Activated T-helper 1 cell treated with Interleukin-2 at 50 U/mL for 16 hours (primary cell): ENCODE measurements at places on chromosomes 7 and 10.

DNA sequence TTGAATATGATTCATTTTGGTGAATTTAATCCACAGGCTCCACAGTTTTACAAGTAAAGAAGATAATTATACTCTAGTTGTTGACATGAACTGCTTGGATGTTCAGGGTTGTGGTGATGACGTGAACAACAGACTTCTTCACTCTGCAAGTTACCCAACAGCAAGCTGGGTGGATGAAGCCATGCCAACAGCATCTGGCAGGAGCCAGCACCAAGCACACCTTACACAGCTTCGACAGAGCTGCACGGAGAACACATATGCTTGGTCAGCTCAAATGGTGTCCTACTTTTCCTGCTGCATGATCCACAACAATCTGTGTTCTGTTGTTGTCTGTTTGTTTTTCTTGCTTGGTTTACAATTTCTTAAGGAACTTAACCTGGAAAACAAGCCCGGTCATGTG lies 9.8 kb downstream of the NOD1 start:
- no peak for DNase-seq

- no peak for DNase-seq
Measured at GRCh38 chr7:147567043-147567442, 1023.5 kb upstream of the C7orf33 start.

DNA sequence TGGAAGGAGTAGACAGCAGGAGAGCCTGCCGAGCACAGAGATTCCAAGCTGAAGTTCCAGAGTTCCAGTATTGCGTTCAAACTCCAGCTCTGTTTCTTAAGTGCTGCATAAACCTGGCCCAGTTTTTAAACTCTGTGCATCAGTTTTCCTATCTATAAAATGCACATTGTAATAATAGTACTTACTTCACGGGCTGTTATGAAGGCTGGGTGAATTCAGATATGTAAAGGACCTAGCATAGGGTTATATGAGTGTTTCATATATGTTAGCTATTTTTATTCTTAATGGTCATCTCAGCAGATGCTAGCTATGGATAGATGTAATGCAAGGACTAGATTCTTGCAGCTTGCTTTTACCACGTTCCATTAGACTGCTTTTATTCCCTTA lies 293.1 kb upstream of the SEMA3C start:
- no peak for DNase-seq

DNA sequence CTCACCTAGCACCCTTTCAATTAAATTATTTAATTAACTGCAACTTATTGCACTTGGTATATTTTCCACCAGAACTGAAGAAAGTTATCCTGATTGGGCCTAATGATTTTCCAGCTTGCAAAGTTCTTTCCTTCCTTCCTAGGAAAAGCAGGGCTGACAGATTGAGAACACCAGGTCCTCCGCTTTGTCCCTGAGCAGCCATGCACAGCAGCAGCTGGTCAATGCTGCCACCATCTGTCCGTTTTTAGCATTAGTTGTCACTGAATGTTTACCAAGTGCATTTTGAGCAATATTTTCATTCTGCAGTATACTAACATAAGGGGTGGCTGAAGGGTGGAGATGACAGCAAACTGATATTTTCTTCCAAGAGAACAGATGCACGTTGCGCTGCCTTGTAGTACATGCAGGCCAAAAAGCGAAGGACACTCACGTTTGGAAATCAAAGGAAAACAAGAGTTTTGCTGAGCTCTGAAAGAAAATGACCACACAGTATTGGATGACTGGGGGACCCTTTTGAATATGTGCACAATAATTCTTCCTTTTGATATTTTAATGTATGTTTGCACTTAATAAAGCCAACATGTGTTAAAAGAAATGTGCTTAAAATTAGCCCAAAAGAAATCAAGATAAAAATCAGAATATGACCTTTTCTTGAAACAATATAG lies 248.8 kb upstream of the PTN start:
- DNase-seq: no peak

DNA sequence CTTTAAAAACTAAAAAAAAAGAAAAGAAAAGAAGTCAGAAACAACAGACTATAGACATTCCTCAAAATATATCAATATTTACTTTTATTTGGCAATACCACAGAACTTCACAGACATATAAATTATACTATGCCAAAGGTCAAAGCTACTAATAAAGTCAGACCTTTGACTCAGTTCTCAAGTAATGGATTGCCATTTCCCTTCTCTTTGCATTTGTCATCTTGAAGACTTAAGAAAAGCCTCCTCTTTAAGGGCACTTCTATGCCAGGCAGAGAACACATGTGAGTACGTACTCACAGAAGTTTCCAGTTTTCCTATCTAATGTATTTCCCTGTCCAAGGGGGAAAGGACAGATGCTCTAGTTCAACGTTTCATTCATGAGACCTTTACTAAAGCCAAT lies 37.6 kb downstream of the TNPO3 start:
- DNase-seq: no peak

DNA sequence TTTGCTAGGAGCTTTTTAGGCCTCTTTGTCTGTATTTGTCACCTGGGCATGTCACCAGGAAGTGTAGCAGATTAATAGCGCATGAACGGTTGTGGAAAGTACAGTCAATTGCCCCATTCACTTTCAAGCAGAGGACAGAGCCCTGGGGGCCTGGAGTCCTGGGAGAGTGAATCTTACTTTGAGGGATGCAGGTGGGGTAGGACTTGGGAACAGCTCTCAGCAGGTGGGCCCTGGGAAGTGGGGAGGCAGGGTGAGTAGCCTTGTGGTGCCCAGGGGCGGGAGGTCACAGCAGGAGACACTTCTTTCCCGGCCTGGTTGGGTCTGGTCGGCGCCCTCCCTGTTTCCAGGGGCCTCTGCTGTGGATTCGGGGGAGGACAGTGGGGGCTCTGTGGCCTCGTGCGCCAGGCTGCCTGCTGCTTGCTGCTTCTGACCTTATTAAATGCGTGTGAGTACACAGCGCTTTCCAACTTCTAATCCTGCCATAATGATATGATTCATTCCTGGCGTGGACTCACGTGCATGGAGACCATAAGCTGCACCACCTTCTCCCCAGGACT lies 51.6 kb upstream of the AQP1 start:
- DNase-seq: no peak

- DNase-seq: no peak
Measured at GRCh38 chr7:43039346-43039745, 73.1 kb upstream of the HECW1 start.

DNA sequence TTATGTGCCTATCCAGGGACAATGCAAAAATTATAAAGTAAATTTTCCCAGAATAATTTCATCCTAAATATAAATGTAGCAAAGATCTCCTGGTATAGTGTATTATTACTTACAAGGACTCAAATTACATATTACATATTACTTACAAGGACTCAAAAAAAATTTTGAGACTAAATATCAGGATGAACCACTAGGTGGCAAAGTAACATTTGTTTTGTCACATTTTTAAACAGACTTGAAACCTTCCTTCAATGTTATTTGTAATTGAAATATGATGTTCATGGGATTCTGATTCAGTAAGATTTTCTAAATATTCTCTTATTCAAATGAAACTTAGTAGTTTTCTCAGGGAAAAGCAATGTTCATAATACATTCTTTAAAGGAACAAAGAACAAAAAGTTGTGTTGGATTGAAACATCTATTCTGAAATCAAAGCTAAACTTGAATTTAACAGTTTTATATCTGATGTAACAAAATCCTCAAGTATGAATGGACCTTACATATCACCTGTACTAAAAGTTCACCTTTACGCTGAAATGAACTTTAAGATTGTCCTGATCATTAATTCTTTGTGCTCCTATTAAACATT lies 74.3 kb upstream of the GNAI1 start:
- no peak for DNase-seq

DNA sequence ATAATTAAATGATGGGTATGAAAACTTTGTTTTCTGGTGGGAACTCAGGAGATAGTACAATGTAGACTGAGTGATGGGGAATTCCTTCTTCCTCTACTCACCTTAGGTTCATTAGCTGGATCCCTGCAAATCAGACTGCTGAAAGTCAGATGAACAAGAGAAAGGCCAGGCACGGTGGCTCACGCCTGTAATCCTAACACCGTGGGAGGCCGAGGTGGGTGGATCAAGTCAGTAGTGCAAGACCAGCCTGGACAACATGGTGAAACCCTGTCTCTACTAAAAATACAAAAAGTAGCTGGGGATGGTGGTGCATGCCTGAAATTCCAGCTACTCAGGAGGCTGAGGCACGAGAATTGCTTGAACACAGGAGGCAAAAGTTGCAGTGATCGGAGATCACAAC lies 28.7 kb upstream of the ST8SIA6 start:
- no peak for DNase-seq

DNA sequence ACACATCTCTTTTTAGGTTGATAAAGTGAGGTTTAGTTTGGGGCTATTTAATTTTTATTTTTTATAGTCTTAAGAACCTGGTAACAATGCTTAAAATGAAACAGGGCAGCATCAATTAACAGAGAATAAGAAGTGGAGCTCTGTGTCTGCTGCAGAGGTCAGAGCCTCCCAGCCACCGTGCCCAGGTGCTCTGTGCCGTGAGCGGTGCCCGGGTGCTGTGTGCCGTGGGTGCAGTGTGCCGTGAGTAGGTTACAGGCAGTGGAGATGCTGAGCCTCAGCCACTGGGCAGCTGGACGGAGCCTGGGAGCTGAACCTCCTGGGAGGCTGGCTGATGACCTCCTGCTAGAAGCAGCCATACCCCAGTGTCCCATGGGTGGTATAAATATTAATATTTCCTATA lies 250.0 kb downstream of the KLF6 start:
- no peak for DNase-seq

DNA sequence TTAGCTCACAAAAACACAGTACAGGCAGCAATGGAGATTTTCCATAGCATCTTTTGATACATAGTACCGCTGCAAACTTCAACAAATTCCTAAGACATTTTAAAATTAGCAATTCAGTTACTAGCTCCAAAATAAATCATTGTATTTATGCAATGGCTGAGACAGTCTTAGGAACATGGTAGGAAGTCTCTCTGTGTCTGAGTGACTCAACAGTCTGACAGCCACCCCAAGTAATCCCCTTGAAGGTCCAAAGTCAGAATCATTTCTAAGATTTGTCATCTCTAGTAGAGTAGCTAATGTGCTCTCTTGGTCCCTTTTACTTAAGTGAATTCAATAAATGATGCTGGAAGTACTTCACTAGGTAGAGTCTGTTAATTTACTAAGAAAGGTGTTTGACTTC lies 93.8 kb upstream of the NOBOX start:
- no peak for DNase-seq
